ENCODE measurements at places on chromosomes 7 and 10.

DNA sequence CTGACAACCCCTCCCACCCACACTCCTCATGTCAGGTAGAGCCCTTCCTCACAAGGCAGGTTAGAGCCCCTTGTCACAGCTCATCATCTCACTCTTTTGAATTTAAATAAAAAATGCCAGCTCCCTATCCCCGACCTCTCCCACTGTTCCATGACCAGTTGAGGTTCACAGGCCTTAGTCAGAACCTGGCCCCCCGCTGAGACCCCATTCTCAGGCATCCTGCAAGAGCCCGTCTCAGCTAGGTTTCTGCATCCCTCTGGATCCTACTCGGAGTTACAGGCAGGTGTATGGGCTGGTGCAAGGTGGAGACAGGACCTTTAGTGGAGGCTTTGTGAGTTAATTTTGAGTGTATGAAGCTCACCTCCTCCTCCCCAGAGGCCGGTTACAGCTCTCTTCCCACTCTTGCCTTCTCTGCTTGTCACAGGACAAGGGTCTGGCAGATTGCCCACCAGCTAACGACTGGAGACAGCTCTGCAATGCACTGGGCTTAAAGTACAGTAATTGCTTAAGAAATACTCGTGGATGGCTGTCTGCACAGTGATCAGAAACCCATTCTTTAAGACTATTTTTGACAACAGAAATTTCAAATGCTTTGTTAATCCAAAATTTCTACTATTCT, 394.9 kb upstream of the DPP6 start:
- no peak for DNase-seq

DNA sequence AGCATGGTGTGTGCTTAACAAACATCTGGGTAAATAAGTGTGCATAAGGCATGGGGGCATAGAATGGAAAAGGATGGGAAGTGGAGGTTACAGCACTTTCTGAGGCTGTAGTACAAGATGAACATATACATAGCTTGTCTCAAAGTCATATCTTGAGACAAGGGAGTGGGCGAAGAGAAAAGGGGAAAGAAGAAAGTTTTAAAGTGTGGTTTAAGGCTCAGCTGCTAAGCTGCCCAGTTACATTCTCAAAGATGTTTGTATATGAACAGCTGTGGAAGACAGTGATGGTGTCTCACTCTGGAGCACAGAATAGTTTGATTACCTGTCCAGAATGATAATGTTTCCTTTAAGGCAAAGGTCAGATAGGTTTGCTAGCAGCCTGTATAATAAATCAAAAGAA, 61.9 kb upstream of the LANCL2 start:
- DNase-seq: no peak

- peak; percentile 48 for DNase-seq
Measured at GRCh38 chr10:29619241-29619669, 15.5 kb downstream of the SVIL start.

- no peak for DNase-seq
Measured at GRCh38 chr7:132652507-132652906, 76.2 kb upstream of the PLXNA4 start.

DNA sequence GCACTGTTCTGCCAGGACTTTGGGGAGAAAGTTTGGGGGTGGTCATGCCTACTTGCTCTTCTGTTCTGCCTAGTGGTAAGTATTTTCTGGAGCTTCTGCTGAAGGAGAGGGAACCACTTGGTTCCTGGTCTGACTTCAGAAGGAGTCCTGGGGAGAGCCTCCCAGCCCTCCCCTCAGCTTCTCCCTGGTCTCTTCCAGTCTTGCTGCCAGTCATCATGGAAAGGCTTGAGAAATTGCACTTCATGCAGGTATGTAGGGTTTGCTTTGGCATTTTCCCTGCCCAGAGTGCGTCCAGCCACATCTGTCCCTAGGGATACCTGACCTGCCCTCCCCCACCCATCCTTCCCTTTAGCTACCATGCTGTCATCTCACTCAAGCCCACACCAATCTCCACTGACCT, 11.1 kb upstream of the WBP1L start:
- DNase-seq: no peak

DNA sequence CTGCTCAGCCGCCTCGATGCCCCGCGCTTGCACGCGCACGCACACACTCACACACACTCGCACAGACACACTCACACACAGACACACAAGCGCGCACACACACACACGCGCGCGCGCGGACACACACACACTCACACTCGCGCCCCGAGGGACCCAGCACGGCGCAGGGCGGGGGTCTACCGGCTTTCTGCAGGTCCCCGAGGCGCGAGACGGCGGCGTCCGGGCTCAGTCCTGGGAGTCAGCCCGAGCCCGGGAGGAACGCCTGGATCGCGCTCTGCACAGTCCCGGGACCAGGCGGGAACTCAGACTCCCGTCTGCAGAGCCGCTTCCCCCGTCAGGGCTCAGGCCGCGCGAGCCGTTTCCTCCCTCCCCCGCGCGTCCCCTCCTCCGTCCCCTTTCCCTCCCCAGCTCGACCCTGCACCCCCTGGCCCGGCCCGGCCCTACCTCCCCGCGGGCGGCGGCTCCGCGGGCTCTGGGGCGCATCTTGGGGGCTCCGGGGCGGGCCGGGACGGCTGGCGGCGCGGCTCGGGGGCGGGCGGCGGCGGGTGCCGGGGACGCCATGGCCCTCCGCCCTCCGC, 464 bp downstream of the DENND2A start:
- no peak for DNase-seq

DNA sequence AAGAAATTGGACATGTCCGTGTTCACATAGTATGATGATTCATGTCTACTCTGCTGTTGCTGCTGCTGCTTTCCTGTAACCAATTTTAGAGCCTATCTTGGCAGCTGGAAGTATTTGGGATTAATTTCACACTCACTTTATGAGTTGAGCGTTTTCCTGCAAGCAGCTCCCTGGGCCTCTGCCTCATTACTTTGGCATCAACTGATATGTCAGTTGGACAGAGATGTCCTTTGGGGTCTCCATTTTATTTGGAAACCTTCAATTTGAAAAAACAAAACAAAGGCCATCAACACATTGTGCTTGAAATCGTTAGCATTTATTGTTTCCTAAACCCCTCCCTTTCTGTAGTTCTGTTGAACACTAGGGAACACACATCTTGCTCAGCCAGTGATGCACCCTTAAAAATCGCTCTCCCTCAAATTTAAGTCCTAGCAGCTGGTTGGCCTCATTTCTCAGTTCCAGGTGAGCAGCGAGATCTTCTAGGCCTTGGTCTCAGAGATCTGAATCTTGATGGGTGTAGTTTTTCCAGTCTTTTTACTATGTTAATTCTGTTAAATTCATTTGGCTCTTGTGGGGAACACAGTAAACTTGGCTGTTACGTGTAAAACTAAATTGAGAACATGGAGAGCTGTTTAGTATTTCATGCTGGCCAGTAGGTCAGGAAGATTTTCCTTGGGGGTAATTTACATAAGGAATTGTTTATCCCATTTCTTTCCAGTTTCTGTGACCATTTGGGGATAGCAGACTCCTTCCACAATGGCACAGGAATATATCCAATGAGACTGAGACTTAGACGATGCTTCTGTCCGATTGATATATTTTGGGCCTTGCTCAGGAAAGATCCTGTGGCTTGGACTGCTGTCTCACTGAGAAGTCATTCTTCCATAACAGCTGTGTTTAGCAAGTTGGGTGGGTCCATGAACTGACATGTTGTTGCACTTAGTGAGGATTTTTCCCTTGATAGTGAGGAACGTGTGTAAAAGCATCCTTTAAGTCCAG, 371.6 kb downstream of the BBS9 start:
- no peak for DNase-seq

Data from AG09319 (cell line).